Stimulated activated naive CD4-positive, alpha-beta T cell treated with Interleukin-2 at 50 U/mL for 16 hours (primary cell): ENCODE measurements at places on chromosomes 12 and 14.

- DNase-seq, result peak; percentile 31
Measured at GRCh38 chr12:62640910-62641448, 174.4 kb downstream of the MON2 start.

DNA sequence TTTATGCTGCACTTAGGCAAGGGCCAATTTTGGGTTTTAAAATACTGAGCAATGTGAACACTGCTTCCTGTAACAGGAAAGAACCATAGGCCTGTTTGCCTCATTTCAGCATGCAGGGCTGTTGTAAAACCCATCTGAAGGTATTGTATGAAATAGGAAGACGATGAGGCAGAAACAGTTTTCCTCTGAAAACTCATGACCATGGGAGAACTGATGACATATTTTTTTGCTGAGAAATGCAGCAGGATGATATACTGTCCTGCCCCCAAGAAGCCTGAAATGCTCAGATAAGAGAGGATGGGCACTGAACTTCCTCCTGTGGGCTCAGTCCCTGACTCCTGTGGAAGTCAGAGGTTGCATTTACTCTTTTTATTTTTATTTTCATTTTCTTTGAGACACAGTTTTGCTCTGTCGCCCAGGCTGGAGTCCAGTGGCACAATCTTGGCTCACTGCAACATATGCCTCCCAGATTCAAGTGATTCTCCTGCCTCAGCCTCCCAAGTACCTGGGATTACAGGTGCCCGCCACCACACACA, 17.4 kb downstream of the PYGL start:
- DNase-seq, result no peak

DNA sequence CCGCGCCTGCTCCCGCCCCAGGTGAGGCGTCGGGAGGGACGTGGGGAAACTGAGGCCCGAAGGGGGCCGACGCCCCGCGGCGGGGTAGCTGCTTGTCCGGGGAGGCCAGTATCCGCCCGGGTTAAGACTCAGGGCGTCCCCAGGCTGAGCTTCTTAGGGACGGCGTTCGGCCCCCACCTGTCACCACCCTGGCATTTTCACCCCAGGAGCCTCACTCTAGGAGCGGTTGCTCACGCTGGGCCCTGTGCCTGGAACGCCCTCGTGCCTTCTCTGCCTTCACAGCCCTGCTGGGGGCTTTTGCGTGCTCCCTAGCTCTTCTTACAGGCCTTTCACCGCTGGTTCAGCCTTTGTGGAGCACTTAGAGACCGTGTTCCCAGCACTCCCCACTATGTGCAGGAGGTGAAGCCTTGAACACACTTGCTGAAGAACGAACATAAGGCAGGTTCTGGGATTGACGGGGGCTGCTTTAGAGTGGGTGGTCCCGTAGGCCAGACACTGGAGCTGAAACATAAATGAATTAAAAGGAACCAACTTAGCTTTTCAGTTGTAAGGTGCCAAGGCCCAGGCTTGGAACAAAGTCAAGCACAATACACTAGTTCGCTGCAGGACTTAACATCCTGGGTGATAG, 601 bp downstream of the ZNF839 start:
- peak; percentile 33 for DNase-seq

DNA sequence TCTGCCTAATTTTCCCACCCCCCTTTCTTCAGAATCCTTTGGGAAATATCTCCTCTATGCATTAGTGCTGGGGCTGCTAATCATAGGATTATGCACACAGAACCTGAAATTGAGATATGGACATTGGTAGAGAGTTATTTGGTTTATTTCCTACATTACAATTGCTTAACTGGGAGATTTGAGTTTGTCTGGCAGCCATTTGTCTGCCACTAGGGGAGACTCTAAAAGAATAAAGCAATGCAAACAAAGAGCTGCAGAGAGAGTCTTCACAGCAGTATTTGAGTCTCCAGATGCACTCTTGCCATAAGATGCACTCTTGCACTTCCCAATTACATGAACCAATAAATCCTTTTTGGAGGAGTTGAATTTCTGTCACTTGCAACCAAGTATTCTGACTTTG, 12.0 kb upstream of the PCNX4 start:
- DNase-seq, result no peak

GRCh38 chr14:79511146-79511545, 700.2 kb downstream of the DIO2 start:
- DNase-seq, result no peak
